Thoracic aorta (tissue), 2 donors: ENCODE measurements at places on chromosomes 6 and 20. TPM values are rescaled to one million over a fixed set of nuclear protein-coding genes. Genes with fewer than 3 reads are reported as not detected.

DNA sequence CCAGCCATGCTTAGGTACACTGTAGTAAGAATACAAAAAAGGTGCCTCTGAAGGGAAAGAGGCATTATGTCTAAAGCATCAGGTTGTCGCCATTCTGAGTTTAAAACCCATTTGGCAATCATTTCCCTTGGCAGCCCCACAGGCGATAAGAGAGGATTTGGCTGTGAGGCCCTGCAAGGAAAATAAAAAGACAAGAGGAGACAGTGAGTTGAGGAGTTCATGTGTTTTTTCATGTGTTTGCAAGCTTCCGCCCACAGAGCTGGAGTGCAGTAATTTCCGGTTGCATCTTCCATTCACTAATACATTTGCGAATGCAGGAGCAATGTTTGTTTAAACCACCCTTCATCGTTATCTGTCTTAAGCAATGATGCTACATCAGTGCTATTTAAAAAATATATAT, 138.5 kb upstream of the SOX4 start:
- H3K27me3 ChIP-seq: no peaks in the 10 kb centered on the region
- no peak for DNase-seq
- H3K36me3 ChIP-seq: no peaks in the 10 kb centered on the region

- H3K4me1 ChIP-seq: no peaks in the 10 kb centered on the region
- H3K27ac ChIP-seq: no peak overlapping the region
- no peak overlapping the region for H3K4me3 ChIP-seq
- no peak for DNase-seq
- H3K36me3 ChIP-seq: no peaks in the 10 kb centered on the region
Measured at GRCh38 chr6:24191346-24191745, 65.3 kb downstream of the NRSN1 start.

DNA sequence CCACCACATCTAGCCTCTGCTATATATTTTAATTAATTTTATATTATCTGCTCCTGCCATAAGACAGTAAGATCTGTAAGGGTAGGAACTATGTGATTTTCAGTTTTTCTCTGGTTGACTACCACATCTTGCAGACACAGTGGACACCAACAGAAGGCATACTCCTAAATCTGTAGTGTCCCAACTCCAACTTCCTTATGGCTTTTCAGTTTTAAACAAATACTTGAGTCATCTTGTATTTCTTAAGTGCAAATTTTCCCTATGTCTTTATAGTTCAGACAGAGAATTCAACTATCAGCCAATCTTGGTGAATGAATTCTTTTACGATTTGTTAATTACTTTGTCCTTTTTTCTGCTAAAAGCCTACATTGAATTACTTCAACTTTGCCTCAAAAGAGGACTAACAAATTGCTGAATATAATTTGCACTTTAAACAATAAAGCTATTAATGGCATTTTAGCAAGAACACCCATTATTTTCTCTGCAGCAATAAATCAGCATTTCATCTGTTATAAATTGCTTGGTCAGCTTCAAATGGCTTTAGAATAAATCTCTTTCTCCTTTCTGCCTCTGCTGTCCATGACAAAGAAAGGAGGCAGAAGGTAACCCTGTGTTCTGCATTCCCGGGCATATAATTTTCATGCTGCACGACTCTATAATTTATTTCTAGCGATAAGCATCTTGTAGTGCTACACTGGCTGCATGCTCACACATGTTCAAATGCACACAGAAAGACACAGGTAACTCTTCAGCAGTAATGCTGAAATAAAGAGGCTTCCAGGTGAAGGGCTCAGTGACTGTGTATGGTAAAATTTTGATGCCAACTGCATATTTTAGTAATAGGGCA, 144.8 kb downstream of the BACH2 start:
- H3K36me3 ChIP-seq: no peaks in the 10 kb centered on the region
- no peaks in the 10 kb centered on the region for H3K27me3 ChIP-seq
- no peak overlapping the region for H3K27ac ChIP-seq
- H3K4me1 ChIP-seq: no peaks in the 10 kb centered on the region
- H3K4me3 ChIP-seq: no peak overlapping the region

GRCh38 chr20:3933218-3933617, 44.0 kb downstream of the PANK2 start:
- peaks cover 2% of the 10 kb centered on the region for H3K36me3 ChIP-seq
- peak overlapping the region; percentile 67 for H3K4me3 ChIP-seq
- DNase-seq: no peak
- H3K4me1 ChIP-seq: peaks cover 75% of the 10 kb centered on the region
- H3K27ac ChIP-seq: peak overlapping the region; percentile 71
- H3K27me3 ChIP-seq: no peaks in the 10 kb centered on the region

DNA sequence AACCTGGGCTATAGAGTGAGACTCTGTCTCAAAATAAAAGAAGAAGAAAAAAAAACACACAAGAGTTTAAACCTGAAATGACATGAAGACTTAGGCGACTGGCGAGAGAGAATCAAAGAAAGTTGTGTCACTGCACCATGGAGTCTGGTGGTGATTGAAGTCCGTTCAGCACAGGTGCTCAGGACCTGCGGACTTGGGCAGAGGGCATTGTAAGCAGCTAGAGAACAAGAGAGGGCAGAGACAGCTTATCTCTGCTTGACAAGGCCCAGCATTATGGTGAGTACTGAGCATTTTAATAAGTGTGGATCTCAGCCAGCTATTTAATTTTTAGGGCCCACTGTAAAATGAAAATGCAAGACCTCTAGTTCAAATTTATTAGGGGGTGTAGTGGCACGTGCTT, 31.5 kb downstream of the BANF2 start:
- H3K27ac ChIP-seq: no peak overlapping the region
- H3K36me3 ChIP-seq: no peaks in the 10 kb centered on the region
- H3K27me3 ChIP-seq: no peaks in the 10 kb centered on the region
- no peak overlapping the region for H3K4me3 ChIP-seq

Gene GGT7
- total RNA-seq: 41.4 TPM

Gene CRIP3
- not detected for total RNA-seq

Gene PRDM13
- total RNA-seq: not detected

Gene SPATA25
- 16.7 TPM for total RNA-seq

Gene FNDC11
- total RNA-seq: 0.54 TPM
